ENCODE measurements at places on chromosomes 4 and X. TPM values are rescaled to one million over a fixed set of nuclear protein-coding genes. Genes with fewer than 3 reads are reported as not detected.

GRCh38 chr4:10701702-10702460 lies 17.3 kb upstream of the CLNK start:
- no peaks in the 10 kb centered on the region for H3K4me1 ChIP-seq
- no peak overlapping the region for H3K27ac ChIP-seq
- no peak for DNase-seq
- no peaks in the 10 kb centered on the region for H3K27me3 ChIP-seq
- no peaks in the 10 kb centered on the region for H3K36me3 ChIP-seq
- no peak overlapping the region for H3K4me3 ChIP-seq

- H3K36me3 ChIP-seq = no peaks in the 10 kb centered on the region
- DNase-seq = no peak
- H3K27ac ChIP-seq = no peak overlapping the region
- H3K27me3 ChIP-seq = no peaks in the 10 kb centered on the region
Observed at GRCh38 chrX:2664502-2664901, 26.6 kb upstream of the CD99 start.

GRCh38 chr4:73730292-73730691 lies 10.1 kb upstream of the CXCL8 start:
- H3K27ac ChIP-seq = no peak overlapping the region
- no peak for DNase-seq
- no peaks in the 10 kb centered on the region for H3K27me3 ChIP-seq
- no peaks in the 10 kb centered on the region for H3K36me3 ChIP-seq
- H3K4me1 ChIP-seq = peaks cover 7% of the 10 kb centered on the region

- H3K4me3 ChIP-seq = no peak overlapping the region
- H3K36me3 ChIP-seq = no peaks in the 10 kb centered on the region
- no peaks in the 10 kb centered on the region for H3K4me1 ChIP-seq
Observed at GRCh38 chrX:106203315-106203714, 35.2 kb downstream of the PWWP3B start.

DNA sequence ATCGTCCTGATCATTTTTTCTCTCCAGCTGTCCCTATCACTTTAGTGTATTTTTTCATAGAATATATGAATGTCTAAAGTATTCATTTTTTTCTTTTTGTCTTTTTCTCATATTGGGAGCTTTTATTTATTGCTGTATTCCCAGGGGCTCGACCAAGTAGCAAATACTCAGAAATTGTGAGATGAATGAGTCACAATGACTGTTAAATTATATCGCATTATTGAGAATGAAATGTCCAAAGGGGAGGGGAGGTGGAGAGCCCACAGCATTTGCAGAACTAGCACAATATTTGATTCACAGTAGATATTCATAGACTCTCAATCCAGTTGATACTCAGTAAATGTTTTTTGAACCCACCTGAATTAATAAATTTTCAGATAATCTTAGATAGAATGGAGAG lies 543.6 kb upstream of the FAM241A start:
- H3K27ac ChIP-seq = no peak overlapping the region
- no peak for DNase-seq
- H3K36me3 ChIP-seq = no peaks in the 10 kb centered on the region
- no peaks in the 10 kb centered on the region for H3K27me3 ChIP-seq
- H3K4me3 ChIP-seq = no peak overlapping the region

DNA sequence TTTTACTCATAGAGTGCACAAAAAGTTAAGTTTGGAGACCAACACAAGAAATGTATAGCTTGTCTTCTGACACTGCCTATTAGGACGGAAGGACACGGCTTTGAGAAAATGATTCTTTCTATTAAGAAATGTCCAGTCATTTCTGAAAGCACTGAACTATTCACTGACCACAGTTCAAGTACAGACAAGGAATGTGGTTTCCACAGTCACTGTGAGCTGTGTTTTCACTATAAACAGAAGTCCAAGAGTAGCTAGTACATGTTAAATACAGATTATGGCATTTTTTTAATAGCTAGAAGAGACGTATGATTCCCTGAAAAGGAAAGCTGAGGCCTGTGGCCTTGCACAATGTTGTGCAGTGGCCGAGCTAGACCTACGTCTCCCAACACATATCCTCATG lies 115.1 kb upstream of the GPM6A start:
- H3K27me3 ChIP-seq = no peaks in the 10 kb centered on the region
- no peak overlapping the region for H3K4me3 ChIP-seq
- no peak for DNase-seq
- no peaks in the 10 kb centered on the region for H3K4me1 ChIP-seq
- H3K36me3 ChIP-seq = no peaks in the 10 kb centered on the region

DNA sequence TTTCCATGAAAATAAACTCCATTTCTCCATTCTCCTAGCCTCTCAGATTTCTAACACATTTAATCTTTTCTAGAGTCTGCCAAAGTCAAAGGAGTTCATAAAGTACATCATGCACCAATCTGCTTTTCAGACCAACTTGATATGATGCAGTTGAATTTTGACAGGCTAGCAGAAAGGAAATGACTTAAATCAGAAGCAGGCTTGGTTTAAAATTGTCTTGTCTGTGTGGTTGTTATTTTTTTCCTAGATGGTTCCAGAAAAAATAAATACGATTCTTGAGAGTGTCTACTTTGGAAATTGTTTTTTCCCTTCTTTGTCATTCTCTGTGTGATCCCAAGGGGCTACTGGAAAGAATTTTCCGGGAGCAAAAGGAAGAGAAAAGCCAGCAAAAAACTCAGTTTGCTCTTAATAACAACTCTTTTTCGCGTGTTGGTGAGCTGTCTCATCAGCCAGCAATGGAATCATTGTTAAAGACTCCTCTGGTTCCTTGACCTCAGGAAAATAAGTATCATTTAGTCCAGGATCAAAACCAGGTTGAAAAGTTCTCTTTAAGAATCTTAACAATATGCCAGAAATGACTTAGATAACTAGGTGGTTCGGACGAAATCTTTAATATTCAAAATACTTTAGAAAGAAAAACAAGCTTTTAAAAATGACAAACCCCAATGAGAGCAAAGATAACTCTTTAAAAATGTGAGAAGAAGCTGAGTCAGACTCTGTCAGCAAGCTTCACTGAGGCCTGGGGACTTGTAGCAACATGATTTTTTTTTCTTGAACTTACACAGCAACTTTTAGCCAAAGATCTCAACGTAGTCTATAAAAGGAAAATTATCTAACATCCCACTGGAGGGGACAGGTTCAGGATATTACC lies 49.7 kb upstream of the GAB1 start:
- no peak for DNase-seq
- H3K36me3 ChIP-seq = no peaks in the 10 kb centered on the region
- H3K27ac ChIP-seq = no peak overlapping the region
- H3K27me3 ChIP-seq = no peaks in the 10 kb centered on the region
- no peak overlapping the region for H3K4me3 ChIP-seq

DNA sequence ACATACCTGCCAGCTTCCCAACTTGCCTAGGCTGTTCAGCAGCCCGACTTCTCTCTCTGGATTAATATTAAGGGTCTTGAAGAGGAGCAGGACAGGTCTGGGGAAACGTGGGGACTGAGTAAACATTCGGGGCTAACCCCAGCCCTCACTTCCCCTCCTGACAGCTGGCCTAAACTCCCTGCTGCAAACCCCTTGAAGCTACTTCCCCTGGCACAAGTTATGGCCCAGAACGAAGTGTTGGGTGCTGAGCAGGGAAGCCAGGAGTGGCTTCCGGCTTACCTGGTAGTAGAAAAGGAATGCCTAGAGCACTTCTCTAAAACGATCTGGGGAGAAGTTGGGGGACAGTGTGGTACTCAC lies 200.0 kb downstream of the BCOR start:
- H3K4me1 ChIP-seq = no peaks in the 10 kb centered on the region
- no peak for DNase-seq
- no peaks in the 10 kb centered on the region for H3K36me3 ChIP-seq
- no peaks in the 10 kb centered on the region for H3K27me3 ChIP-seq
- no peak overlapping the region for H3K27ac ChIP-seq
- no peak overlapping the region for H3K4me3 ChIP-seq

GRCh38 chr4:6257247-6258025 lies 12.2 kb upstream of the WFS1 start:
- no peaks in the 10 kb centered on the region for H3K27me3 ChIP-seq
- H3K36me3 ChIP-seq = no peaks in the 10 kb centered on the region

GRCh38 chr4:39609454-39609931 lies 29.2 kb downstream of the SMIM14 start:
- no peaks in the 10 kb centered on the region for H3K27me3 ChIP-seq
- no peak overlapping the region for H3K27ac ChIP-seq
- no peak for DNase-seq
- peaks cover 5% of the 10 kb centered on the region for H3K36me3 ChIP-seq
- H3K4me1 ChIP-seq = no peaks in the 10 kb centered on the region

DNA sequence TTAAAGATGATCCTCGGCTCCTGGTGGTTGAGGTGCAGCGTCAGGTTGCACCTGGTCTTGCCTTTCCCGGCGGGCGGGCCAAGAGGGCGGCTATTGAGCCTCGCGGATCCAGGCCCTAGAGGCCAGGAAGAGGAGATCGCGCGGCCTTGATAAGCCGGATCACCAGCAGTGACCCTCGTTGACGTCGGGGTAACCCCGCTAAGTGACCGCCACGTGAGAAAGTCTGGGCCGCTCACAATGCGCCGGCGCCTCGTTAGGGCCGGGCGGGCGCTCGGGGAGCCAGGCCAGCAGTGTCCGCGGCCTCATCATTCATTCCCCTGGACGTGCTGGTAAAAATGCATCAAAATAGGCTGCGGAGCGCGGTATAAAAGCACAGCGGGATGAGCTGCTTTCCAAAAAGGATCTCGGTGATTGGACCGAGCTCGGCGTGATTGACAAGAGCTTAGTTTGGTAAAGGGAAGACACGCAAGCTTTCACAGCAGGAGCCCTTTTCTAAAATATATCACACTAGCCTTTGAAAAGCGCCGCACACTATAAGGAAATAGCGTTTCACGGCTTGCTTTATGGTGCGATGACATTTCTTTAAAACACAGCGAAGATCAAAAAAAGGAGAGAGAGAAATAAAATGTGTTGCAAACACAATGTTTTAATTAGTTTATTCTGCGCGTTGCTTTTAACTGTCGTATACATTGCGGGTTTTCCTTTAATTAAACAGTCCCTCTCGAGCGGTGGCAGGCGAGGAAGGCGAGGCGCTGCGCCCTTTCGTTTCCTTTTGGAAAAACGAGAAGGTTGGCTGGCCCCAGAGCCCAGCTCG lies 15.9 kb upstream of the ZIC3 start:
- H3K27me3 ChIP-seq = peaks cover 13% of the 10 kb centered on the region
- no peak overlapping the region for H3K4me3 ChIP-seq
- H3K27ac ChIP-seq = no peak overlapping the region
- no peaks in the 10 kb centered on the region for H3K4me1 ChIP-seq
- DNase-seq = no peak

- DNase-seq = no peak
- no peak overlapping the region for H3K27ac ChIP-seq
- H3K4me1 ChIP-seq = no peaks in the 10 kb centered on the region
- no peaks in the 10 kb centered on the region for H3K36me3 ChIP-seq
Observed at GRCh38 chr4:75644095-75644494, 13.8 kb upstream of the CDKL2 start.

DNA sequence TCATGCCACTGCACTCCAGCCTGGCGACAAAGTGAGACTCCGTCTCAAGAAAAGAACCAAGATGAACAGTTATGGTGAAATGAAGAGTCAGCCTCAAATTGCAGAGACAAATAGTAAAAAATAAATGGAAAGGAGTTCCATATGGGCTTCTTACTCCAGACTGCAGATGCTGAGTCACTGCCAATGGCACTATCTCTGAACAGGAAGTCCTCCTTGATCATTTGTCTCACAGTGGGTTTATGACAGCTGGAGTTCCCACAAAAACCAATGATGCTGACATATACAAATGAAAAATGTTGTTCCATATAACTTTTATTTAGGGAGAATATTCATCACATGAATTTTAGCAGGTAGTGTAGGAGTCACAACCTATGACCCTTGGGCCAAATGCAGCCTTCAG lies 631.6 kb downstream of the PCDH18 start:
- no peak overlapping the region for H3K27ac ChIP-seq
- no peaks in the 10 kb centered on the region for H3K4me1 ChIP-seq
- H3K4me3 ChIP-seq = no peak overlapping the region
- H3K36me3 ChIP-seq = no peaks in the 10 kb centered on the region
- no peak for DNase-seq

- no peaks in the 10 kb centered on the region for H3K27me3 ChIP-seq
- no peak overlapping the region for H3K4me3 ChIP-seq
- H3K27ac ChIP-seq = no peak overlapping the region
- no peaks in the 10 kb centered on the region for H3K4me1 ChIP-seq
Observed at GRCh38 chr4:177281351-177281909, 28.2 kb upstream of the NEIL3 start.

DNA sequence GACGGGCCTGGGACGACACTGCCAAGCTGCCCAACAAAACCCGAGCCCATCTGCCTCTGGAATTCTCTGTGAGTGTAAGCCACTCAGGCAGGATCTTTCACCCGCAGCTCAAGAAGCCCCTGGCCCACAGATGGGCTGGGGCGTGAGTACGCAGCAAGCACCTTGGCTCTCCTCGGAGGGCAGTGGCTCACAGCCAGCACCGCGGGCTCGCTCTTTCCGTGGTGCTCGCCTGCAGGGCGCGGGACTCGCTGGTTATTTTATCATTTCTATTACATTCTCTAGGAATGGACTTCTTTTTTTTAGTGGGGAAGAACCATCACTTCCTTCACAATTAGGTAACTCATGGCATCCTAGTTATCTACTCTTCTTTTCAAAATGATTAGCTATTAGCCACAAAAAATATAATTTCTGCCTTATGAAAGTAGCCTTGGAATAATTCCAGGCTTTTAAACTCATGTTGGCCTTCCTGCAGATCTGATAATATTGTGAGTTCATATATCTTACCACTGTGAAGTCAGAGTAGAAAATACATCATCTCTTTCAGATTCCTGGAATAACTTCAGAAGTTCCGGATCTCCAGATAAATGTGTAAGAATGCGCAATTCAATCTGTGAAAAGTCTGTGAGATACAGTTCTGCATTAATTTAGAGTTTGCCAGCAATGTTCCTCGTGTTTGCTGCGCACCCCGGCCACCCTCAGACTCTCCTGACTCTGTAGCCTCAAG lies 68.6 kb downstream of the NAT8L start:
- no peak overlapping the region for H3K4me3 ChIP-seq
- no peaks in the 10 kb centered on the region for H3K27me3 ChIP-seq
- H3K27ac ChIP-seq = no peak overlapping the region
- H3K4me1 ChIP-seq = no peaks in the 10 kb centered on the region
- no peaks in the 10 kb centered on the region for H3K36me3 ChIP-seq

Gene MSANTD1
- polyA plus RNA-seq = 2.9 TPM

Gene DACH2
- 0.27 TPM for polyA plus RNA-seq

Gene SPANXA1
- not detected for polyA plus RNA-seq

Gene IL21
- polyA plus RNA-seq = not detected

Gene CXorf49
- polyA plus RNA-seq = not detected

Gene SULT1B1
- polyA plus RNA-seq = 0.05 TPM

Gene FGF5
- polyA plus RNA-seq = not detected

Gene DCLK2
- 3.4 TPM for polyA plus RNA-seq

Gene AKAP4
- not detected for polyA plus RNA-seq

All from pancreas (tissue), 10 donors.